ENCODE measurements at places on chromosomes 3 and 15.
A peak's percentile ranks its signal among the peaks of the same experiment; 100 is the strongest.

- DNase-seq = no peak
These were observed 260.1 kb upstream of the CCDC54 start for GRCh38 chr3:107117156-107117555.

GRCh38 chr3:70527026-70527425 is 214.6 kb upstream of the MDFIC2 start:
- no peak for DNase-seq

DNA sequence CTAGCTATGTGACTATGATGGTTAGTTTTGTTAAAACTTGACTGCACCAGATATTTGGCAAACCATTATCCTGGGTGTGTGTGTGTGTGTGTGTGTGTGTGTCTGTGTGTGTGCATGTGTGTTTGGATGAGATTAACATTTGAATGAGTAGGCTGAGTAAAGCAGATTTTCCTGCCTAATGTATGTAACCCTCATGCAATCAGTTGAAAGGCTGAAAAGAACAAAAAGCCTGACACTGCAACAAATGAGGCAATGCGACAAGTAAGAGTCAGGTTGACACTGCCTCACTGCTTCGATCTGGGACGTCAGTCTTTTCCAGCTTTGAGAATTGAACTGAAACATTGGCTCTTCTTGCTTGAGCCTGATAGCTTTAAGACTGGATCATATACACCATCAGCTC is 643.0 kb downstream of the NAALADL2 start:
- no peak for DNase-seq

DNA sequence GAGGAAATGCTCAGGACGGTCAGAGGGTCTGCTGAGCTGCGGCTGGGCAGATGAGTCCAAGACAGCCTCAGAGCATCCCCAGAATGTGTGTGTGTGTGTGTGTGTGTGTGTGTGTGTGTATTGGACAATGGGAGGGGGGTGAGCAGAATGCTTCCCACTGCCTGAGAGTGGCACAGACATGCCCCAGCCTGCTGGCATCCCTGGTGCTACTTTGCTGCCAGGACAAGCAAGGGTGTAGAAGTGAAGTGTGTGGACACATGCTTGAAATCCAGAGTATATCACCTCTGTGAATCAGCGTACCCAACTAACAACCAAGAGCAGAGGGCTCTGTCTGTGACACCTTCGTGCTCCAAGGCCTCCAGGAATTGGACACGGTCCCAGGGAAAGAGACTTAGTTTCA is 76.3 kb downstream of the SLC9A9 start:
- no peak for DNase-seq

GRCh38 chr3:134363381-134363755 is 10.9 kb downstream of the AMOTL2 start:
- no peak for DNase-seq

DNA sequence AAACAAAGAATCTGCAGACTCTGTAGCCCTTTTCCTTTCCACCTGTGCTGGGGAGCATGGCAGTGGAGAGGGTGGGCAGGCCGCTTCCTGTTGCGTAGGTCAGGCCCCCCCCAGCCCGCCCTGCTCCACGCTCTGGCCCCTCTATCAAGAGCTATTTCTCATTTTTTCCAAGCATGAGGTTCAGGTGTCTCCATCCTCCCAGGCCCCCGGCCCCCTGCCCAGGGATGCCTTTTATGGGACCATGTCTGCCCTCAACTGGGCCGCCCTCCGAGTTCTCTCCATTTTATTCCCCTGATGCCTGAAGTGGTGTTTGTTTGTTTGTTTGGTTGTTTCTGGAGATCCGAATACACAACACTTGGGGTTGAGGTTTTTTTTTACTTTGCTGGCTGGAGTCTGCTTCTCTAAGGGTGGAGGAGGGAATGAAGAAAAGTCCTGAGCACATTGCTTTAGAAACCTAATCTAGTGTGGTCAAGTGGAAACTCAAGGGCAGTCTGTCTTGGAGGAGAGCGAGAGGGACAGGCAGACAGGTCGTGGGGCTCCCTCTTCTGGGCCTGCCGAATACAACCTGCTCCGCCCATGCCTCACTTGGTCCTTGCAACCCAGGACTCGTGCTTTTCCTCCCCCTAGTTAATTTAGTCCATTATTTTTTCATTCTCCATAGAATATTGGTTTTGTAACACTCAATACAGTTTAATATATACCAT is 176.5 kb upstream of the LYSMD4 start:
- DNase-seq = no peak

DNA sequence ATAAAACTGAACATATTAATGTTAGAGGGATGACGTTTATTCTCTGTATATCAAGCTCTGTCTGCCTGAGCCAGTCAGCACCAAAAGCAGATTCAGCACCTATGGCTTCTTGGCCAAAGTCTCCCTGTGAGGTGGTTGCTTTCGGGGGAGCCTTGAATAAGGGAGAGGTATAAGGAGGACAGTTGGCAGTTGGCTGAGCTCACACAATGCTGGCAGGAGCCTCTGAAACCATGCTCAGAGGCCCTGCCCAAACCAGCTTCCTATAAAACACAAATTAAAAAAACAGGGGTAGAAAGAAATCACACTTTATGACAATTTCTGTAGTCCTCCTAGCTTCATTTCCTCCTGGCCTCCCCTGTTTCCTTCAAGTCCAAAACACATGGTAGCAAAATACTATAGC is 18.8 kb downstream of the ARHGEF3 start:
- DNase-seq = no peak

- DNase-seq = no peak
These were observed 102.5 kb upstream of the PDZRN3 start for GRCh38 chr3:73727117-73727821.

DNA sequence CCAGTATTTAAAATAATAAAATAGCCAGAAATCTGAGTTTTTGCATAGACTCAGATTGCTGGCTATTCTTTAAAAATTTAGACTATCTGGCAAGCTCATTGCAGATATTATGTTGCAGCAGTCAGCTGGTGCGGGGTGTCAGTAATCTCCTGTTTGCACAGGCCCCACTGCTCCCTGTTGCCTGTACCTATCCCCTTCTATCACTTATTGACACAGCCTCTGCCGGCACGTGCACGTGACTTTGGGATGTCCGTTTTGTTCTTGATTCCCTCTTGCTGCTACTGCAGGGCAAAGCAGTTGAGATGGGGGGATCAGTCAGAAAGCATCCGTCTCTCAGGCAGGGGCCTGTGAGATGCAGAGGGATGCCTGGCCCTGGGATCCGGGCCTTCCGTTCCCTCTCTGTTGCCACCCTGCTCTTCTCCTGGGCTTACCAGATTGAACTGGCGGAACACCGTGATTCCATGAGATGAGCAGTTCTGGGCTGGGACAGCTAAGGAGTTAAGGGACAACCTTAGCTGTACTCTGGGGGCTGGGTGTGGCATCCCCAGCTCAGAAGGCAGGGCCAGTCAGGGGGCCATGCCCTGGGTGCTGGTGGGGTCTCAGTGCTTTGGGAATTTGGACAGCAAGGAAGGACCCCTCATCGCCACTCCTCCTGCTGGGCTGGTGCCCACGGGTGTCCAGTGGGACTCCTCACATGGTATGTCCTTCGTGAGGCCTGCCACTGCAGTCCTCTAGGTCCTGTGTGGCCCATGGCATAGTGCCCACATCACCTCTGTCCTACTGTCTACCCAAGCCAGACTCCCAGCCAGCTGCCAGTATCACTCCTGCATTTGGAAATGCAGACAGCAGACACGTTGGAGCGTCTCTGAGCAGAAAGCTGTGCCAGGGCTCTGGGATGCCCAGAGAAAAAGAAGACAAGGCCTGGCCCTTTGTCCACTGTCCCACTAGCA is 11.8 kb downstream of the MRAS start:
- no peak for DNase-seq

- DNase-seq = no peak
These were observed 36.9 kb downstream of the PCOLCE2 start for GRCh38 chr3:142852009-142852408.

GRCh38 chr3:149352556-149352955 is 19.1 kb upstream of the TM4SF18 start:
- peak; percentile 78 for DNase-seq

- DNase-seq = no peak
These were observed 4.0 kb downstream of the HIGD1A start for GRCh38 chr3:42800251-42800650.

DNA sequence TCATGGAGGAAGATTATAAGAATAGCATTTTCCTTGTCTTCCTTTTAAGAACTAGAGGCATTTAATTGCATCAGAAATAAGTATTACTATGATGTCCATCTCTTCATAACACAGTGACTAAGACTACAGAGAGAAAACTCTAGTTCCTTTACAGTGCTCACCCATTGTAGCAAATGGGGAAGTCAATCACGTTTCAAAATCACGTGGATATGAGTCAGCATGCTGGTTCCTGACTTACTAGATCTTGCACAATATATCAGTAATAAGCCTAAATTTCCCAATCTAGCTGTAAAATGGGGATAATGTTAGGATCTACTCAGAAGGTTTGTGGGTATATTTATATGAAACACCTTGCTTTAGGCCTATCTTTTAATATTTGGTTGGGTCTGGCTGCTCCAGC is 254.8 kb upstream of the EOMES start:
- no peak for DNase-seq

GRCh38 chr15:92843326-92843725 is 56.8 kb upstream of the CHD2 start:
- no peak for DNase-seq

GRCh38 chr3:27072810-27073651 is 296.2 kb downstream of the NEK10 start:
- DNase-seq = no peak

DNA sequence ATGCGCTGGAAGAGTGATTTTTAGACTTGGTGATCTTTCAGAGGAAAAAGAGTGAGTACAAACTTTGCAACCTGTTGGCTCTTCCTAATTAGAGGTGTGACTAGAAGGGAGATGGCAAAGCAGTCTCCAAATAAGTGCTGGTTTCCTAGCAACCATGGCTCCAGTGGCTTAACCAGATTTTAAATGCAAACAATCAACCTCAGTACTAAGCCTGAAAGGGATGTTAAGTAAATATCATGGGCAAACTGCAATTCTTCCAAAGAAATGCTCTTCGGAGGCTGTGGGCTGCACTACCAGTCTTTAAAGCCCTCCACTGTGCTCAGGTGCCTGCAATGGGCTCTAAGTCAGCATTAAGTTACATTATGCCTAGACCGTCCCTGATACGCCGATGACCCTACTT is 678.1 kb upstream of the CCDC54 start:
- no peak for DNase-seq

DNA sequence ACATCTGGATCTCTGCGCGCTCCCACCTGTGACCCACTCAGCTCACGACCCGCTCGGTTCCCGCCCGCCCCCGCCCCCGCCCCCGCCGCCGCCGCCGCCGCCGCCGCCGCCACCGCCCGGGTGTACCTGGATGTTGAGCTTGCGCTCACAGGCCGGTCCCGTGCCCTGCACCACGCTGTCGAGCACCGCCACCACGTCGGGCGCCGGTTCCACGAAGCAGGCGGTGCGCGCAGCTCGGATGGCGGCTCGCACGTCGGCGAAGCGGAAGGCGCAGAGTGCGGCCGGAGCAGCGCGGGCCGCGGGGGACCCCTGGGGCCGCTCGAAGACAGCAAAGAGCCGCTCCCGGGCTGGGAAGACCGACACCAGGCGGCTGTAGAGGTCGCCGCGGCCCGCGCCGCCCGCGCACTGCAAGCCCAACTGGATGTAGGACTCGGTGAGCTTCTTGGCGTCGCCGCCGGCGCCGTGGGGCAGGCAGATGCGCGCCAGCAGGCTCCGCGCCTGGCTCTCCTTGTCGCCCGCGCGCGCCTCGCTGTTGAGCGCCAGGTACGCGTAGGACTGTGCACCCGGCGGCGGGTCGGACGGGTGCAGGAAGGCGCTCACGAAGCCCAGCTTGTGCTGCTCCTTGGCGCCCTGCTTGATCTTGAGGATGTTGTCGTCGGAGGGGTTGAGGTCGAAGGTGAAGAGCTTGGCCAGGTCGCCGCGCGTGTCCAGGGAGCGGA is 1.1 kb downstream of the PLXND1 start:
- no peak for DNase-seq

DNA sequence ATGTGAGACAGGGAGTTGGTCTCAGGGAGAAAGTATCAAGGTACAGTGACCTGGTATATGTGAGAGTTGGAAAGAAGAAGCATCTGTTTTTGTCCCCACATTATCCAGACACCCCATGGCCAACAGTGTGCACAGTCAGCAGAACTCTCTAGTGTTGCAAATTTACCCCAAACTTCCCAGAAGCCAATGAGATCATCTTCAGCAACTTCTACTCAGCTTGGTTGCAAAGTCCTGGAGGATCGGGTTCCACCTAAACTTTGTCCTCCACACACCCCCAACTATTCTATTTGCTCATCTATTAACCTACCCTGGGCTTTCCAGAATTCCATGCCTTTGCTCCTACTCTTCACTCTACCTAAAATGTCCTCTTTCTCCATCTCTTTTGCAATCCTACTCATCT is 15.7 kb downstream of the RBSN start:
- DNase-seq = no peak

DNA sequence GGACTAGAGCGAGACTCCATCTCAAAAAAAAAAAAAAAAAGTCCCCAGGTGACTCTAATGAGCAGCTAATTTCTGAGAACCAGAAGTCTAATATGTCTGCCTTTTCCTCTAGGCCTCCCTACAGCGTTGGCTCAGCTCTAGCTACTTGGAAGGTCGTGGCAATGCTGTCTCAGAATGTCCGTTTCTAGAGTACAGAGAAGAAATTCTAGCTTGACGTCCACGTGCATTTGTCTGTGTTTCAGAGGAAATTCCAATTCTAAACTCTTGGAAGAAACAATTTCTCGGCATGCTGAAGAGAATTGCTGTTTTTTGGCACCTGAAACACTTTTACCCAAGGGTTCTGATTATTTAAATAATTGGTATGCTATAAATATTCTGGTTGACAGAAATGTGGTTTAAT is 78.8 kb downstream of the SOX2 start:
- no peak for DNase-seq

DNA sequence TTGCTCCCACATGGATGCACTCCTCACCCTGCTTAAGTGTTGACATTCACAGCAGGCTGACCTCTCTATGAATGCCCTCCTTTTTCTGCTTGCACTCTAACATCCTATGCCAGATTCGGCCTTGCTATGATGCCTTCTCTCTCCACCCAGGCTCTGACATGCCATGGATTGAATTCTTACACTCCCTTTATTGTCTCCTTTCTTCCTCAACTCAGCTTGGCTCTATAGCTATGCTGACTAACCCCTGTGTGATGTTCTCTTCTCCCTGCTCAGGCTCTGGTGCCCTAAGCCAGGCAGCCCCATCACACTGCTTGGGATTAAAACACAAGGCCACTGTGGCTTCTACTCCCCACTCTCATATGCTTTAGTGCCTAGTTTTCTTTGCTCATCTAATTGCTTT is 563.7 kb downstream of the NSUN3 start:
- DNase-seq = no peak

DNA sequence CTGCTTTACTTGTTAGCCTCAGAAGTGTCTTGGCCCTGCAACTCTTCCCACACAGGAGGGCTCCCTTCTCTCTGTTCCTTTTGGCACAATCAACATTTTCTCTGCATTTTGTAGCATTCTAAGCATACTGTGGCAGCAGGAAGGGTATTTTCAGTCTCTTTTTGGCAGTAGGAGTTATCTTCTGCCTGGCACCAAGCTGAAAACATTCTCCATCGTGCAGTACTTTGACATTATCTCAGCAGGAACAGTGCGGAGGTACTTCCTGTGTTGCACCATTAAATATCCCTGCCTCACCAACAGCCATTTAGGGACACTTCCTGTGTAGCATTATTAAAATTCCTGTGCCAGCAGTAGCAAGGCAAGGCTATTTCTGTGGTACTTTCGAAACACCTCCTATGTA is 233.2 kb upstream of the SEMA6D start:
- no peak for DNase-seq

- DNase-seq = no peak
These were observed 10.8 kb upstream of the C3orf22 start for GRCh38 chr3:126569390-126569975.

GRCh38 chr3:124277144-124277890 is 285.4 kb upstream of the ROPN1 start:
- DNase-seq = peak; percentile 17

All from kidney capillary endothelial cell (primary cell).